ENCODE measurements at places on chromosomes 3 and 15.

GRCh38 chr3:45426161-45426560 is 37.8 kb downstream of the LARS2 start:
- DNase-seq = no peak

- peak; percentile 81 for DNase-seq
Observed at GRCh38 chr3:134369231-134369741, 5.0 kb downstream of the AMOTL2 start.

DNA sequence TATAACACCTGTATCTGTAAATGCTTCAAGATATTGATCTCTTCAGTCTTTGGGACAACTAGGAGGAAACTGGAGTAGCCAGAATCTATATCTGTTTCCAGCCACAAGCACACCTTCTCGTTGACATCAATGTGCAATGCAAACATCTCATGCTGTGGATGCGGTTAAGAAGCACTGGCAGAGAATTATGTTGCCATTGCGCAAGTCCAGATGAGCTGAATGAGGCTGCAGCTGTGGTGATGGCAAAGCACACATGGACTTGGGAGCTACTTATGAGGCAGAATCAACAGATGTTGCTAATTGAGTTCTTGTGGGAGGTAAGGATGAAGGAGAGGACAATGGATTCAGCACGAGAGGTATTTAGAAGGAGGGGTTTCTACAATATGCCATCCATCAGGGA is 90.9 kb downstream of the STRIT1 start:
- peak; percentile 41 for DNase-seq

DNA sequence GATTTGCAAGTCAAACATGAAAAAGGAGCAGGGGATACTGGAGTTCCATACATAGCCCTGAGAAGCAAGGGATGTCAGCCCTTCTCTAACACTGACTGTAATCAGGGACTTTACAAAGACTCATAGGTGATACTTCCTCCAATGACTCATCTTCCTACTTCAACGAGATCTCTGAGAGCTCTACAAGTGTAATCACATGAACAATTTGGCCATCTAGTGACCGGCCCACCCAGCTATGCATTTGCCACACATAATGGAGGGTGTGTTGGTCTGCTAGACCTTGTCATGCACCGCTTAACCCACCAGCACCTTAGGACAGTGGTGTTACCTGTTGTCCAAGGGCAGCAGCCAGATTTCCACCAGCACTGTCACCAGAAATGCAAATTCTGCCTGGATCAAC is 75.3 kb downstream of the NCEH1 start:
- DNase-seq = no peak

- DNase-seq = no peak
Observed at GRCh38 chr15:67172172-67172571, 82.3 kb downstream of the AAGAB start.

DNA sequence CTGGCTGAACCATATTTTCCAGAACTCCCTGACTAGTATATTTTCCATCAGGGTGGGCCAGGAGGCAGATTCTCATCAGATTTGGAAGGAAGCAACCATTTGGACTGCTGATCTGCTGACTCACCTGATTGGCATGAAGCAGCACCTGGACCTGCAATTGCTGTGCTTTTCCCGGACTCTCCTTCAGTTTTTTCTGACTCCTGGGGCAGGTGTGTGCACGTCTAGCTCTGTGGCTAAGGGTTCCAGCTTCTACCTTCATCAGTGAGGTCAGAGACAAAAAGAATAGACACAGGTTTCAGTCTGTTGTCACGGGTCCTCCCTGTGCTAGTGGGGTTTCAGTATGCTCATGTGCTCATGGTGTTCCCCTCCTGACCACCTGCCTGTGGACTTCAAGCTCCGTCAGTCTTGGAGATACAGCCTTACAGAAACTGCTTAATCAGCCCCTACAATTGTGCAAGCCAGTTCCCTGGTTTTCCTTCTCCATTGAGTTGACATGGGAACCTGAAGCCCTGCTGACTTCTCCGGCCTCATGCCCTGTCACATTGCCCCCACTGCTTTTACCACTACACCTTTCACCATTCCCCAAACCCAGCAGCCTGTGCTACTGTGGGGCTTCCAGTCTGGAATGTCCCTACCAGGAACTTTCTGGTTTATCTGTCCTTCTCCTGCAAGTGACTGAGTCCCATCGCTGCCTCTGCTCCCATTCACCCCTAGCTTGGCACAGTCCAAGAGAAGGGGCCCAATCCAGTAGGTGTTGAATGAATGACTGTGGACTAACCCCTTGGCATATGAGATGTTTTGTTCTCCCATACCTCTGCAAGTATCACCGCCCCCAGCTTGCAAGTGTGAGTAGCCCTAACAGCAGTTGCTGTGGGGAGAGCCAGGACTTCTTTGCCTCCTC is 31.7 kb downstream of the HMCES start:
- DNase-seq = no peak

DNA sequence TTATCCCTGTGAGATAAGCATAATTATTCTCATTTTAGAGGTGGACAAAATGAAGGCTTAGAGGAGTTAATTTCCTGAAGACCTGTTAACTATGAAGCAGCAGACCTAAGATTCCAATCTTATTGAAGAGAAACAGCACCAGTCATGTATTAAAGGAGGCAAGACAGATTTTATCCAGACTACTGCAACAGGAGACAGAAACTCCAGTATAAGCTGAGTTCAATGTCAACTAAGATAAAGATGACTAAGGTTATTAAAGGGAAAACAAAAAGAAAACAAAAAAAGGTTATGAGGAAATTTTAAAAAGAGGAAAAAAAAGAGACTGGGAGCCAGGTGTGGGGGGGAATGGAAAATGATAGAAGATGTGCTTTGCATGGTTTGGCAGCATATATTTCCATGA is 707.7 kb upstream of the NR2F2 start:
- no peak for DNase-seq

GRCh38 chr3:63095-63765 is 133.3 kb upstream of the CHL1 start:
- DNase-seq = peak; percentile 32

GRCh38 chr3:32954506-32954905 is 3.1 kb downstream of the CCR4 start:
- DNase-seq = no peak

- no peak for DNase-seq
Observed at GRCh38 chr3:14473411-14473891, 66.7 kb downstream of the GRIP2 start.

DNA sequence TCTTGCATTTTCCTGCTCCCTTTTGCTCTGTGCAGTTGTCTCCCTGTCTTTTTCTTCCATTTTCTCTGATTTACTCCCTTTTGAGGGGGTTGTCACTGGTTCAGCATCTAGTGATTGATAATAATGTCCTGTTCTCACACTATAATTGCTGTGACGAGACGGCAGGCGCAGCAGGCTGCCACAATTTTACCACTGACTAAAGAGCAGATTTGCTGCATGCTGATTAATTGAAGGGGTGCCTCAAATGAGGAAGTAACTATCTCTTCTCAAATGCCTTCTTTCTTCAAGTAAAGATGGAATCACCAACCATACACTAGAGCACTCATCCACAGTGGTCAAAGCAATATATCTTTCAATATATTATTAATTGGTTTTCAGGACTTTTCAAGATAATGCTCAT is 219.3 kb downstream of the CBLB start:
- DNase-seq = no peak

GRCh38 chr3:12840591-12841148 is 695 bp downstream of the RPL32 start:
- DNase-seq = no peak
